ENCODE measurements at places on chromosomes 7 and 10.

GRCh38 chr10:60358282-60358681, 31.4 kb downstream of the ANK3 start:
- DNase-seq: no peak

DNA sequence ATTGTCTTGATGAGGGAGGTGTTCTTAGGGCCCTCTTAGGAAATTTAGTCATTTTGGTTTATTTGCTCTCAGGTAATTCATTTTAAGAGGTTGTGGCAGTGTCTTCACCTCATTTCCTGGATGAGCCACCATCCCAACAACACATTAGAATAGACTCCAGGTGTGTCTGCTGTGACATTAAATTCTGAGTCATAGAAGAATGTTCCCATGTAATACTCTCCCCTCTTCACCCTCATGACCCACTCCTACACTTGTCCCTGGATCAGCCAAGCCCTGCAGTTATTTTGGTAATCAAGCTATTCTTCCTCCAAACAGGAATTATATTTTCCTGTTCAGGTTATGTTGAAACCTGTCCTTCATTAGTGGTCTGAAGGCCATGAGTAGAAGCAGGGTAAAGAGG, 944.1 kb downstream of the SORCS3 start:
- no peak for DNase-seq

- DNase-seq: no peak
These were observed 95.9 kb downstream of the FANK1 start for GRCh38 chr10:125992254-125992653.

GRCh38 chr10:1203216-1203615, 147.0 kb downstream of the WDR37 start:
- no peak for DNase-seq

DNA sequence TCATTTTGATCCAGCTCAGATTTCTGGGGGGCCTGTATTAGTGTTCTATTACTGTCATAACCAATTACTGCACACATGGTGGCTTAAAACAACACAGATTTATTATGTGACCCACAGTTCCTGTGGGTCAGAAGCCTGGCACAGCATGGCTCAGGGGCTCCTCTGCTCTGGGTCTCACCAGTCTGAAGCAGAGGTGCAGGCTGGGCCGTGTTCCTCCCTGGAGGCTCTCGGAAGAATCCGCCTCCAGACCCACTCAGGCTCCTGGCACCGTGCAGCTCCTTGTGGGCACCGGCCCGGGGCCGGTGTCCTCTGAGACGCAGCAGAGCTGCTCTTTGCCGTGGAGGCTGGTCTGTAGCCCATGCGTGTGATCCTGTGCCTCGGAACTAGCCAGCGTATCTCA, 61.5 kb downstream of the RAMP3 start:
- DNase-seq: no peak

GRCh38 chr10:101358706-101359300, 4.8 kb downstream of the BTRC start:
- no peak for DNase-seq

GRCh38 chr10:100338434-100339036, 8.5 kb upstream of the SCD start:
- DNase-seq: no peak

DNA sequence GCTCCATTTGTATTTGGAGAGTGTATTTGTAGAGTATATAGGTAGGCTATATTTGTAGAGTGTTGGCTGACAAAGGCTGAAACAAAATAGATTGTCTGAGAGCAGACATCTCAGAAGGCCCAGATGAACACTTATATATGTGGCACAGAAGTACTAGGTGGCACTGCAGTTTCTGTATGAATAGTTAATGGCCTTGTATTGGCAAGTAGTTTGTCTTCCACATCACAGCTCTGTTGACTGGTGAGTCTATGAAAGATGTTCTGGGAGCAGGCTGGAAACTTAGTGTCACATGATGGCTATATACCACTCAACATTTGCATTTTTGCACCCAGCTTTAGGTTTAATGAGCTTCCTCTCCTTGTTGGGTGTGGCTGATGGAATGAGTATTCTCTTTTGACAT, 51.9 kb downstream of the CCNY start:
- no peak for DNase-seq

DNA sequence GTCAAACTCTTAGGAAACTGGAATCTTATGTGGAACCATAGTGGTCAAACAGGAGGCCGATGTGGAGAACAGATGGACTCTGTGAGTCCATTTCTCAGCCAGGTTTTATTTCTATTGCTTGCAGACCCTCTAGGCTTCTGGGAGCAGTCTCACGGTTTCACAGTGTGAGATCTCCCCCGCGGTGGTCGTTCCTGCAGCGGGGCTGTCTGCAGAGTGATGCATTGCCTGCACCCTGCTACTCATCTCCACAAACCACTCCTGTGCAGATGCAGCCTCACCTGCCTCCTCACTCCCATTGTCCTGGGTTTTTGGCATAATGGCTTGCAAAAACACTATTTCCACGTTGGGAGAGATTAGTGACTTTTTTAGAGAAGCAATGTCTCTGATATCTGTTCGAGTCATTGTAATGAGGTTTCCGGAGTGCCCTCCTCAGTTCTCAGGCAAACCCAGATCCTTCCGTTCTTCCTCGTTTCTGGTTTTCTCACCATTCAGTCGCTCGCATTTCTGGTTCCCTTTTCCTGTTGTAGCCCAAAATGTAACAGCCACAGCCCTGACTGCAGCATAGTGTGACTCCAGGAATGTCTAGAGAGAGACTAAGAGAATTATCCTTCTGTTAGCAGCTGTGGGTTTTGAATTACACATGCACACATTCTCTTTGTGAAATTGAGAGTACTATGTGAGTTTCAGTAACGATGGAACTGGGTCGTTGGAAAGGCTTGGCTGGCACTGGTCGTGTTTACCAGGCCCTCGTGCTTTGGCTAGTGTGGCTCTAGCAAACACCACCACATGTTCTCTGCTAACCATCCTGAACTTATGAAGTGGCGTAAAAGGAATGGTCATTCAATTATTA, 30.2 kb downstream of the ACADSB start:
- no peak for DNase-seq

GRCh38 chr7:121966276-121966934, 93.4 kb downstream of the PTPRZ1 start:
- no peak for DNase-seq

- DNase-seq: no peak
These were observed at the start of gene ADCK2 for GRCh38 chr7:140672382-140673062. Gene ADCK2, plus strand, starts transcription at chr7:140672945. Its CDS starts 386 bp downstream, at chr7:140673331.

GRCh38 chr10:3141351-3142005, 31.1 kb downstream of the PITRM1 start:
- no peak for DNase-seq

DNA sequence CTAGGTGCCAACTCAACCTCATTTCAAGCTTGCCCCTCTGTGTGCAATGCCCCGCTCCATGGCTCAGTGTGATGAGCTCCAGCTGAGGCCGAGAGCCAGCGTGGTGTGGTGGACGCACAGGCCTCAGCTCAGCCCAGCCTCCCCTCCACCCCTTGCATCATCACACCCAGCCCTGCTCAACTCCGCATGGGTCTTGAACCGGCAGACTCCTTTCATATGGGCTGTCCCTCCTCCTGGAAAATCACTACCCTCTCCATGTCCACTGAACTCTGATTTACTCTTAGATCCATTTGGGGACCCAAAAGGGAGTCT, 16.6 kb upstream of the SLC18A3 start:
- no peak for DNase-seq

DNA sequence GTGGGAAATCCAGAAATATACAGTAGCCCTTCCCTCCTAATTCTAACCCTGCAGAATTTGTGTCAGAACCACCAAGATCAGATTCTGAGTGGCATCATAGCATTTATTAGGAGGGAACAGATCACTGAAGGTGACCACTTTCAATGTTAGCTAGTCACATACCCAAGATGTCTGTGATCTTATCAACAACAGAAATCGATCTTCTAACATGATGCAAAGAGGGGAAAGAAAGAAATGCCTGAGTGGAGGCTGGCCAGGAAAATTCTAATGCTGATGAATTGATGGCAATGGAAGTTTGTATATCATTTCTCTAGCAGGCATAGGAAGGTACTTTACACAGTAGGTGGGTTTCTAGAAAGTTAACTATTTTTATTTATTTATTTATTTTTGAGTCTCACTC, 10.6 kb upstream of the SYPL1 start:
- DNase-seq: no peak

DNA sequence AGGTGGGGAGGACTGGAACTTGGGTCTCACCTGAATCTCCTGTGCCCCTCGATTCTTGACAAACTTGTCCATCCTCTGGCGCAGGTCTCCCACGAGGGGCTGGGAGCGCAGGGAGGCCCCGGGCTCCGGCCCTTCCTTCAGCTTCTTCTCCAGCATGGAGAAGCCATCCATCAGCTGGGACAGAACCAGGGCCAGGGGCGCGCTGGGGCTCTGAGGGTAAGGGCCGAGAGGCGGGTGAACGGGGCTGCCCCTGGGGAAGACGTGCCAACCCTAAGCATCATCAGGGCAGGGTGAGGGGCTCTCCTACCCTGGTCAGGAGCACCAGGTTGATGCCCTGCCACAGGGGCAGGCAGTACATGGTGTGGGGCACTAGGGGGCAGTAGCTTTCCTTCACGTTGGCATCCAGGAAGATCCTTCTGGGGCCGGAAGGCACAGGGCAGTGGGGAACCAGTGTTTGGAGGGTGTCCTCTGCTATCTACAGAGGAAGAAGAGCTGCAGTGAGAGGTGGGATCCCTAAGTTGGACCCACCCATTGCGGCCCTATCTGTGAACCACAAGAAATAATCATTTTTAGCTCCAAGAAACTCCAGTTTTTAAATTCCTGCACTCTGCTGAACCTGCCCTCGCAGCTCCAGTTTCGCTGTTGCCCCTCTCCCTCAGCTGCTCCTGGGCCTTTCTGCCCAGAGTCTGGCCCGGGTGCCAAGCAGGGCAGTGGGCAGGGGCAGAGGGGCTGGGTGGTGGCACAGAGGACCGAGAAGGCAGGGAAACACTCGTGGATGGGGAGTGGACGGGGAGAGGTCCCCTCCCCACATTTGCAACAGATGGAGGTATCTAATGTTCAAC, 10.8 kb upstream of the PYROXD2 start:
- DNase-seq: no peak

DNA sequence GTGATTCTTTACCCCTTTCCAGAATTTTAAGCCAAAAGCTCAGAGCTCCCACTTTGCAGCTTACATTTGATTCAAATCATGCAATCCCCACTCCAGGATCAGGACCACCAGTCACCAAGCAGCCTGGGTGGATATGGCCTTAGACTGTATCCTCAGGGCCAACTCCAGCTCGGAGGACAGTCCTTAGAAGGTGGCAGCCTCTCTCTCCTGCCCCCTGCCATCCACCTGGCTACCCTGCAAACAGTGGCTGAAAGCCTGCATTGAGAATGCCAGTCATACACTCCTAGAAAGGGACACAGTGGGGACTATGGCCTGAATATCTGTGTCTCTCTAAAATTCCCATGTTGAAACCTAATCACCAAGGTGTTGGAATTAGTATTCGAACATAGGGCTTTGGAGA, 50.0 kb upstream of the KCNMA1 start:
- no peak for DNase-seq

DNA sequence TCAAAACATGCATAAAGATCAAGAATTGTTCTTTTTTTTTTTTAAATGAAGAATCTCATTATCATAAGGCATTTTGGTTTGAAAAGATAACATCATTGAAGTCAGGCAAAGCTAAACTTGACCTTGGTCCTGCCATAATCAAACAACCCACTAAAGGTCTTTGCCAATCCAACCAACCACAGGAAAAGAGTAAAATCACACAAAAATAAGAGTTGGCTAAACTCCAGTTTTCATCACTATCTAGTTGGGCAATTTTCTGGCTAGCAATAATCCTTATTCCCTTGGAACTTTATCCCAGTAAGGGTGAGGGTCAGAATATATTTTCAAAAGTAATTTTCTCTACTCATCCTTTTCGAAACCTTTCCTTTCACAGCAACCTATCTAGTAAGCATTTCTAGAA, 62.4 kb downstream of the HIBADH start:
- DNase-seq: no peak

DNA sequence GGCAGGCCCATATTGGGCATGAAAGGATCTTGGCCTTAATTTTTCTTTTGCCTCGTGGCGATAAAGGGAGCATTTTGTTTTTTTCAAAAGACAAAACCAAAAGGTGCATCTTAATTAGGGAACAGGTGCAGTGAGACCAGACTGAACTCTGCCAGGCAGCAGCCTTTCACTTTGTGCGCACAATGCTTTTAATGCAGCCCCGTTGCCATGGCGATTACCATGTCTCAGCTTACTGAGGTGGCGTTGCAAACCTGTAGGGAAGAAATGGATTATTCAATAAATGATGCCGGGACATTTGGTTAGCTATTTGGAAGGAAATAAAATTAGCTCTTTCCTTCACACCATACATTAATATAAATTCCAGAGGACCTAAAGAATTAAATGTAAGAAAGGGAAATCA, 61.9 kb downstream of the MYL10 start:
- peak; percentile 42 for DNase-seq

GRCh38 chr10:92787557-92788152, 60.7 kb upstream of the EXOC6 start:
- no peak for DNase-seq

Data from NCI-H1417 treated with DMSO at 0.1 percent for 48 hours (cell line).